Activated CD4-positive, alpha-beta T cell treated with anti-CD3 and anti-CD28 coated beads for 4 hours (primary cell): ENCODE measurements at places on chromosomes 2 and 18.

DNA sequence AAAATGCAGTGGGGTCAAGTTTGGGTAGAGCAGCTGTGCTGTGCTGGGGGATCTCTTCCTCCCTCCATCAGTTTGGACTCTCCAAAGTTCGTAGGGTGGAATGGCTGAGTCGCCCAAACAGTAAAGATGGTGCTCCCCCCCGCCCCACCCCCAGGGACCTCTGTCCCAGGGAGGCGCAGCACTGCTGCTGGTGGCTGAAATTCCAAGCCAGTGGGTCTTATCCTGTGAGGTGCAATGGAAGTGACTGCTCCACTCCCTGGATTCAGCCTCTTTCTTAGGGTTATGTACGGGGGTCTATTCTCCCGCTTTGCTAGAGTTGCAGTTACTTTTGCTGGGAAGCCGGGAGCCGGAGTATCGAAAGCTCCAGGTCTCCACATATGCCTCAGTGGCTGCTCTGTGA lies 97.5 kb upstream of the CTAGE1 start:
- no peak for DNase-seq

GRCh38 chr18:32096946-32097345 lies 5.3 kb downstream of the RNF138 start:
- DNase-seq: no peak

DNA sequence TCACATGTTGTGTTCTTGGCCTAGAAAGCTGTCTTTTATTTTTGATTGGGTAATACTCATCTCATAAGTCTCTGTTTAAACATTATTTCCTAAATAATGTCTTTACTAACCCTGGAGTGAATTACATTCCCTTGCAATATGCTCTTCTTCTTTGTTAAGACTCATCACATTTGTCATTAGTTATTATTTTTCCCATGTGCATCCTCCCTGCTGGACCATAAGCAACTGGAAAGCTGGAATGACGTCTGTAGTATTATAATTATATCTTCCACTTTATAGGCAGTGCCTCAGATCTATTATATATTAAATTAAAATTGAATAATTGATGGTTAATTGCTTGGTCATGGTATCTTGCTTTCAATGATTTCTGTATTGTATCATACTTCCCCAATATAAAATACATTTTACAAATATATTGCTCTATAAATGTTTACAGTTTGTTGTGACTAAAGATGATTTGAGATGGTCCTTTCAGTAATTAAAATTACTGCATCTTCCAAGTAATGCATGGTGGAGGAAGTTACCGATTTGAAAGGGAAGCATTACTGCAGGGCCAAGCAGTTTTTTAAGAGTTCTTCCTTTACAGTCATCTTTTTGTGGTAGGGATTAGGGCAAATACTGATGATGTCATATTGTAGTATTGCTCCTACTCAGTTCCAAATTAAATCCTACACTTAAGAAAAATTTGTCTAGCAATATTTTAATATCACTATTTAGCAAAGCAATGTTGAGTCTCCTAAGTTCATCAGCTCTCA lies 2.1 kb upstream of the RGPD4 start:
- DNase-seq: no peak

DNA sequence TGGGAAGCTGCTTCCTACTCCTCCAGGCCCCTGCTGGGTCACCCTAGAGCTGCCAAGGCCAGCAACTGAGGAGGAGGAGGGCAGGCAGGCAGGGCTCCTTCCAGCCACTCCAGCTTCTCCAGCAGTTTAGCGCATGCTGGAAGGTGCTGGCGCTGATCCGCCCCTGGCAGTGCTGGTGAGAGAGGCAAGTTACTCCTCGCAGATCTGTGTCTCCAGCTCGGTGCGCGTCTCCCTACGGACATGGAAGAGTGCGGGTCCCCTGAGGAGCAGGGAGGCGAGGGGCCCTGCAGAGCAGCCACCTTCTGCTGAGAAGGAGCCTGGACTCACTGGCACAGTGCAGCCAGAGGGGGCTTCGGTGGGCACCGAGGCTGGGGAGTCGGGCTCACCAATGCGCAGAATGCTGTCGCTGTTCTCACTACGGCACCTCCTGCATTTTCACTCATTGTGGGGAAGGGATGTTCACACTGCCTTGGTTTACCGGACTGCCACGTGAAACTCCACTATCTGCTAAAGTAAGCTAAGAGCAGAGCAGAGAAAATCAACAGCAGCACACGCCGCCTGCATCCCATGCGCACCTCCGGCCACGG lies 206.0 kb downstream of the HDAC4 start:
- DNase-seq: no peak

GRCh38 chr2:129623783-129624182 lies 355.7 kb upstream of the RAB6C start:
- DNase-seq: no peak

- DNase-seq: no peak
Observed at GRCh38 chr2:112150851-112151250, 12.7 kb downstream of the FBLN7 start.

GRCh38 chr2:135874777-135875365 lies 1.4 kb downstream of the MCM6 start:
- DNase-seq: no peak

- DNase-seq: no peak
Observed at GRCh38 chr2:3557639-3558204, 411 bp downstream of the RNASEH1 start.

DNA sequence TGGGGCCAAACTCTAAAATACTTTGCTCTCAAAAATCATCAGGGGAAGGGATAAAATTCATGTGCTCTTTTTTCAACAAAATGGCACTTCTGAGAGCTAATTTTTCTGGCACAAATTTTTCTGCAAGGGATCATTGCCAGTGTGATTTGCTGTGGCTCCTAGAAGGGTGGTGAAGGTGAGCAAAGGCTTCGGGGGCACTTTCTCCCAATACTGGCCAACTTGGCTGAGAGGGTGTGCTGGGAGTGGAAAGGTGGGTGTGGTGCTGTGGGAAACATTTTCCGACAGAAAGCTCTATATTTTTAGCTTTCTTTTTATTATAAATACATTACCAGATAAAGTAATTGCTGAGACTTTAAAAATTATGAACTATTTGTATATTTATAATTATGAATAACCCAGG lies 419 bp downstream of the SMYD1 start:
- DNase-seq: no peak

- no peak for DNase-seq
Observed at GRCh38 chr2:235776531-235776930, 282.7 kb downstream of the AGAP1 start.

GRCh38 chr2:126496493-126496892 lies 159.5 kb upstream of the GYPC start:
- DNase-seq: no peak

DNA sequence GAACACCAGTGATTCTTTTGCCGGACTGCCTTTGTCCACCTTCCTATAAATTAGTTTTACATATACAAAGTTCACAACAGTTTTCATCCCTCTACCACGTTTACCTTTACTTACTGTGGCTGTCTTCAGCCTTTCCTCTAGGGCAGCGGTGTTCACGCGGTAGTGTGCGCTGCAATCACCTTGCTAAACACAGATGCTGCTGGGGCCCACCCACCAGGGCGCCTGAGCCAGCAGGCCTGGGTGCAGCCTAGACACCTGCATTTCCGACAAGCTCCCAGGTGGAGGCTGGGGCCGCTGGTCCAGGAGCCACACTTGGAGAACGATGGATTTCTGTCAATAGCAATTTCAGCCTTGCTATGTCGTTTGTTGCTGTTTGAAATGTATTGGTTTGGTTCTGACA lies 83.1 kb downstream of the NDUFA10 start:
- DNase-seq: no peak

DNA sequence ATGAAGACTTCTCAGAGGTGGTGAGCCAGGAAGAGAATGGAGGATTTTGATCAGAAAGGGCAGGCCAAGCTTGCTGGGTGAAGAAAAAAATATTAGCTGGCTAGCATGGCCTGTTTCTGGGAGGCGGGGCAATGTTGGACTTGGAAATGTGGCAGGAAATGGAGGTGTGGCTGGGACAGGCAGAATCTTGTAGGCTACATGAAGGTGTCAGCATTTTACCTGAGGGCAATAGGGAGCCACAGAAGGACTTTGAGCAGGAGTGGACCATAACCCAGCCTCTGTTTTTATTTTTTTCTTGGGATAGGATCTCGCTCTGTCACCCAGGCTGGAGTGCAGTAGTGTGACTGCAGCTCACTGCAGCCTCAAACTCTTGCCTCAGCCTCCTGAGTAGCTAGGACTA lies 31.7 kb downstream of the EMX1 start:
- DNase-seq: no peak

GRCh38 chr2:24828238-24828996 lies 35.2 kb downstream of the CENPO start:
- DNase-seq: no peak

- DNase-seq: no peak
Observed at GRCh38 chr2:196677404-196677803, 37.9 kb downstream of the CCDC150 start.

- DNase-seq: no peak
Observed at GRCh38 chr2:230444832-230445231, 28.8 kb downstream of the SP100 start.

DNA sequence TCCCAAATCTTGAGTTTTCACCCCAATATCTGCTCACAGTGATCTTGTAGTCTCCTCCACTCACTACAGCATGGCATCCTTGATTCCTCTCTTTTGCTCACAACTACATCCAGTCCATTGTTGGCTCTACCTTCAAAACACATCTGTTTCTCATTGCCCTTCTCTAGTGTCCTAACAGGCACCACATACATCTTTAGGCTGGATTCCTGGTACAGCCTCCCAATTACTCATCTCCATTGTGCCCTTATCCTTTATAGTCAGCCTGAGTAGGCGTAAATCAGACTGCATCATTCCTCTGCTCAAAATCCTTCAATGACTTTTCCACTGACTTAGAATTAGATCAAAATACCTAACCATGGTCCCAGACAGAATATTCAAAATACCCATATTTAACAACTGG lies 10.7 kb upstream of the TAF1B start:
- DNase-seq: no peak

DNA sequence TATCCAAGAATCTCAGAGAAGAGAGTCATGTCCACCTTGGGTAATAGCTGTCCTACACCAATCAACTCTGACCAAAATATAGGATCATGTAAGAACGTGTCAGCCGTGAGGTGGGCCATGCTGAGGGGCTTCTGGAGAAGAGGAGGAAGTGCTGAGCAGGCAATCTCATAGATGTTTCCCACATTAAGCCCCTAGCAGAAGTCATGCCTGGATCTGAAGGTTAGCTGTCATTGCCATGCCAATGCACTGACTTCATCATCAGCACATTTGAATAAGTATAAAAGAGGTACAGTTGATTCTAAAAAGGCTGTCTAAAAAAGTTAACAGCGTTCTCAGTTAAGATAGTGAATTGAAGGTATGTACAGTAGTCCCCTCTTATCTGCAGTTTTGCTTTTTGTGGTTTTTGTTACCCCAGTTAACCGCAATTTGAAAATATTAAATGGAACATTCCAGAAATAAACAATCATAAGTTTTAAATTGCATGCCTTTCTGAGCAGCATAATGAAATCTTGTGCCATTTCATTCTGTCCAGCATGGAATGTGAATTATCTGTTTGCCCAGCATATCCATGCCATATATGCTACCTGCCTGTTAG lies 67.2 kb upstream of the TMEM17 start:
- DNase-seq: no peak

DNA sequence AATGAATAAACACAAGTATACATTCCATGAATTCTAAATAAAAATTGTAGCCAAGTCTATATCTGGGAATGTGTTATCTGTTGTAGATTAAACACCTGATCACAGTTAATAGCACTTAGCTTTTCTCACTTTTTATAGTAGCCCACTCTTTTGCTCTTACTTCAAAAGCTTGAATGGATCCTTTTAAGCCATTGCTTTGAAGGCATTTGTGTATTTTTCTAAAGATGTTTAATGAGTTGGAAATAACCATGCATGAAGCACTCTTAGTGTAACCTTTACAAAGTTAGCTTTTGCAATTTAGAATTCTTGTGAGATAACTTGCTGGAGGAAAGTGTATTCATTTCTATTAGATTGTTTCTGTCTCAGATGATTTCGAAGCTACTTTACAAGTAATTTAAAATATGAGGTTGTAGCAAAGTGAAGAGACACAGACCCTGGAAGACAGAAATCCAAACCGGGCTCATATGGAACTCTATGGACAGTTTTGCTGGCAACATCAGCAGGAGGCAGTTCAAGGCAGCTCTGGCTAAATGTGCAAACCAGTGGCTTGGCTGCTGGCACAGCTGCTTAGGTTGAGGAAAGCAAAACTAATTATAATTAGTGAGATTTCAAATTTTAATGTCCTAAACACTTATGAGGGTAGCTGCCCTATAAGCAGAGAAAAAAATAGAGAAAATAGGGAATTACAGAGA lies 469.8 kb upstream of the ZEB2 start:
- no peak for DNase-seq

DNA sequence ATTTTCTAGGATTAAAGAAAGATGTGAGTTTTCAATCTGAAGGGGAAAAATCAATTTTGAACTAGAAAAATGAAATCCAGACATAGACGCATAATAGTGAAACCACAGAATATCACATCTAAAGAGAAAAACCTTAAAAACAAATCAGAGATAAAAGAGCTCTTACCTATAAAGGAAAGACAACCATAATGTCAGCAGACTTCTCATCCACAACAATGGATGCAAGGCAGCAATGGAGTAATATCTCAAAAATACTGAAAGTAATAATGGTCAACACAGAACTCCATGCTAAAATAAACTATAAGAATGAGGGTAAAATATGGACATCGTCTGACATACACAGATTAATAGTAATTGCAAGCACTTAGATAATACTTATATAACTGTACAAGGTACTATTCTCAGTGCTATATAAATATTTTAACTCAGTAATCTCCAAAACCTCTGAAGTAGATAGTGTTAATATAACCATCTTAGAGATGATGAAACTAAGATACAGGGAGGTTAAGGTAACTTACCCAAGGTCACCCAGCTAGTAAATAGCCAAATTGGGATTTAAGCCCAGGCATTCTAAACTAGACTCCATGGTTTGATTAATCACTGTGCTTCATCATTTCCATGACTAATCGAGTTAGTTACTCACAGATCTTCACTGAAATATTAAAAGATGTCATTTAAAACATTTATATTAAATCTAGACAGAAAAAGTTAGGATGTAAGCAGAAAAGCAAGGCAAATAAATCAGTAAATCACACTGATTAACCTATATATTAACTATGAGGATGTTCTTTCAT lies 89.4 kb upstream of the SPTBN1 start:
- DNase-seq: no peak

GRCh38 chr2:173456960-173457359 lies 102.3 kb downstream of the CDCA7 start:
- no peak for DNase-seq

DNA sequence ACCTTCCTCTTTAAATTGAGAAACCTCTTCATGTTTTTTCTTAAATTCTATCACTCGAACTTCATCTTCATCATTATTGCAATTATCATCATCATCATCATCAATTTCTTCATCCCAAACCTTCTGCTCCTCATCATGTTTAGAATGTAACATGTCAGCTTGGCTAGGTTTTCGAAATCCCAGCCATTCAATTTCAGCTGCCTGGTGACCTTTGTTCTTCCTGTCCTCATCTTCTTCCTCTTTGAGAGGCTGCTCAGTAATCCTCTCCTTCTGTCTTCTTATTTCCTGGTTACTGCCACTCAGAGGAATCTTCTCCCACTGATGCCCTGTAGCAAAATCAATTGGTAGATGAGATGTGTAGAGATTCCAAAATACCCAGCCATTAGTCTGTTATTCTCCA lies 4.2 kb downstream of the ERMN start:
- DNase-seq: no peak

GRCh38 chr18:44601447-44601846 lies 79.2 kb upstream of the SETBP1 start:
- DNase-seq: no peak
